Astrocyte (in vitro differentiated cells and primary cell): ENCODE measurements at places on chromosomes 4 and X. TPM values are rescaled to one million over a fixed set of nuclear protein-coding genes. Genes with fewer than 3 reads are reported as not detected.

Gene CXCL1
- total RNA-seq, result 8.5 and 11.4 TPM in 2 replicates

Gene TSPAN5
- total RNA-seq, result 61.4 and 69.0 TPM in 2 replicates

Gene ANKRD17
- 86.7 and 91.9 TPM in 2 replicates for total RNA-seq

Gene LINC00632
- 318 and 375 TPM in 2 replicates for total RNA-seq

Gene TLR8
- not detected in 2 replicates for total RNA-seq

Gene PRDM5
- 5.3 and 6.5 TPM in 2 replicates for total RNA-seq

Gene MAGEA6
- total RNA-seq, result 0.70 and 0.89 TPM in 2 replicates

Gene NUDT11
- total RNA-seq, result 9.9 and 12.7 TPM in 2 replicates

Gene GAGE2A
- not detected in 2 replicates for total RNA-seq

Gene GAGE12J
- total RNA-seq, result not detected in 2 replicates

Gene COL4A5
- total RNA-seq, result 57.1 and 57.9 TPM in 2 replicates

Gene TAF7L
- total RNA-seq, result 0.27 and 0.29 TPM in 2 replicates

Gene H2BW1
- total RNA-seq, result not detected in 2 replicates

Gene FAM114A1
- total RNA-seq, result 159 and 169 TPM in 2 replicates

Gene IL3RA
- not detected in 2 replicates for total RNA-seq

Gene HELT
- not detected in 2 replicates for total RNA-seq

Gene PAGE2B
- not detected in 2 replicates for total RNA-seq

Gene TRIML1
- not detected in 2 replicates for total RNA-seq

Gene RHOXF2
- not detected in 2 replicates for total RNA-seq

Gene HMX1
- total RNA-seq, result 0.25 TPM in 1 of 2 replicates, not detected in the other

Gene SEC24B
- total RNA-seq, result 41.5 and 41.9 TPM in 2 replicates

Gene ALG13
- total RNA-seq, result 21.2 and 31.0 TPM in 2 replicates

Gene SLC9B1
- total RNA-seq, result 0.16 and 0.36 TPM in 2 replicates

Gene FHDC1
- total RNA-seq, result 1.5 and 1.7 TPM in 2 replicates

Gene CT83
- total RNA-seq, result not detected in 2 replicates

Gene UGT2B15
- total RNA-seq, result not detected in 2 replicates

Gene PRKG2
- total RNA-seq, result 0.23 and 0.29 TPM in 2 replicates

Gene MAGEB1
- total RNA-seq, result not detected in 2 replicates

Gene NPY1R
- 1.1 TPM in 2 replicates for total RNA-seq

Gene CSAG1
- total RNA-seq, result 0.75 and 1.2 TPM in 2 replicates

Gene PNMA3
- total RNA-seq, result 0.82 and 0.93 TPM in 2 replicates

Gene EPGN
- total RNA-seq, result 0.54 and 0.77 TPM in 2 replicates

Gene SPIN2A
- total RNA-seq, result 1.2 TPM in 2 replicates

Gene CYLC1
- not detected in 2 replicates for total RNA-seq

Gene VCX3A
- total RNA-seq, result not detected in 2 replicates

Gene NEUROG2
- not detected in 2 replicates for total RNA-seq

Gene SOWAHD
- 0.54 TPM in 1 of 2 replicates, not detected in the other for total RNA-seq

Gene FGF5
- 2.1 and 2.4 TPM in 2 replicates for total RNA-seq

Gene DCLK2
- total RNA-seq, result 6.2 and 6.9 TPM in 2 replicates

Gene ASB12
- 0.16 TPM in 1 of 2 replicates, not detected in the other for total RNA-seq

Gene UNC5C
- 3.1 and 5.7 TPM in 2 replicates for total RNA-seq

Gene PPP4R3C
- not detected in 2 replicates for total RNA-seq

Gene VSIG4
- not detected in 2 replicates for total RNA-seq

Gene DMD
- total RNA-seq, result 22.2 and 25.0 TPM in 2 replicates

Gene CCSER1
- total RNA-seq, result 1.2 and 2.2 TPM in 2 replicates
